ENCODE measurements at places on chromosomes 4 and X.

- DNase-seq: no peak
Measured at GRCh38 chr4:121272526-121272925, 108.3 kb downstream of the QRFPR start.

DNA sequence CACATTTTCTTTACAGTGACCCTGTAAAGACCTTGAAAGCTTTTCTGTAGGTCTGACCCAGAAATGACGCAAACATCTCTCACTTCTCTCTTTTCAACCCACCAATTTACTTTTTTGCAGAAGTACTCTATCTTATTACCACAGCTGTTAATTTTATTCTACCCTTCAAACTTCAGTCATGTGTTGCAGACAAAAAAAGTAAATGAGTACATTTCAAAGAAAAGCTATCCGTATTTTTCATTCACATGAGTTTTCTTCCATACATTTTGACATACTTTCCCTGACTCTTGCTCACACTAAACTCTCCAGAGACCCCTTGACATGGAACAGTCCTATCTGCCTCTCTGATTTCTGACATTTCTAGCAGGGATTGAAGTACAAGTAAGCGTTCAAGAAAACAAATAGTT is 51.7 kb downstream of the SLC7A11 start:
- no peak for DNase-seq

DNA sequence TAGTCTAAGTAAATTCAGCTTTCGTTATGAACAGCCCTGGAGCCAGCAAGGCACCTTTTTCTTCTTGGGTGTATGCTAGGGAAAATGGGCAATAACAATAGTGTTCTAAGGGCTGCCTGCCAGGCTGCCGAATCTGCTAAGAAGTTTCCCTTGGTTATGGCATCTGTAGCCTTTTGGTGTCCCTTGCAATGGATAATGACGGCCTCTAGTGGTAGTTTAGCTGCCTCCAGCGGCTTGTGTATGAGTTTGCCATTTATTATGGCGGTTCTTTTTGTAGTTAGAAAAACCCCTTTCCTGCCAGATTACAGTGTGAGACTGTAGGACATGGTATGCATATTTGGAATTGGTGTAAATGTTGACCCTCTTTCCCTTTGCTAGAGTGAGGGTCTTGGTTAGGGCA is 78.9 kb upstream of the SPIN4 start:
- no peak for DNase-seq

DNA sequence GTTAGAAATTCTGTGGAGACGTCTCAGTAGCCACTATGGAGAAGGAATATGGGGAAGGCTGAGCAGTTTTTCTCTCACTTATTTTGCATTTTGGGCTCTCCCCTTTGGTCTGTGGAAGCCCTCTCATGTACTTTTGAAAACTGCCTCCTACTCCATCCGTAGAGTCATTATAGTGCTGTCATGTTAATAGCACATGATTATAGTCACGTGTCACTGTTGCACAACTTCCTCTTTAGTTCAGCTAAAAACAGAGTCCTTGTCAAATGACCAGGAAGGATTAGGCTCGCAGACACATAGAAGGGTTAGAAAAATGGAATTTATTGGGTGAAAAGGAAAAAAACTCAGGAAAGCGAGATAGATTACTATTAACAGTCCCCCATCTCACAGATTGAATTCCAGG is 258.2 kb upstream of the CXorf51A start:
- DNase-seq: no peak

DNA sequence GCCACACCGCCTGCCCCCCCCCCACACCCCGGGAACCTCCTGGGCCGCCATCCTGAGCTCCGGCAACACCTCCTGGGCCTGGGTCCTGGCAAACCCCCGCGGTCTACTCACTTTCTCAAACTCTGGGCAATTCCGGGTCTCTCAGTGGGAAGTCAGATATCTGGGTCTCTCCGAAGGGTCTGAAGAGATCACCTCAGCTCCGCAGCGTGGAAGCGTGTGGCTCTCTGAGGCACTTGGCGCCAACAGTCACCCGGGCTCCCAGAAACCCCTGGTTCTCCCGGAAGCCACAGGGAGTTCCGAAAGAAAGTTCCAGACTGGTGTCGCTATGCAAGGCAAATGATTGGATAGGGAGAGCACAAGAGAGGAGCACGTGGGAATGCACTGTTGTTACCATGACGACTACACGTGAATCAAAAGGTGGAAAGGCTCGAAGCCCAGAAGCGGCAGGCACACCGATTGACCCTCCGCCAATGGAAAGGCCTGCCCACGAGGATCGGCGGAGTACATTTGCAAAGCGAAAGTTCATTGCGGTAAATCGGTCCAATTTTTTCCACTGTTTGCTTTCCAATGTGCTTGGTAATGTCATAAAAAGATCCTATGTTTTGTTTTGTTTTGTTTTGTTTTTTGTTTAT is at the start of gene PNMA6E:
TSS of gene PNMA6E (minus strand) at position 218 of the 632 bp plus-strand sequence. CDS start 2,501 bp downstream, outside the sequence.
- DNase-seq: no peak

GRCh38 chr4:76670631-76671030 is 227.3 kb downstream of the SOWAHB start:
- DNase-seq: no peak

Data from NCI-H2171 treated with DMSO at 0.1 percent for 48 hours (cell line).